ENCODE measurements at places on chromosomes 16 and 17.

- DNase-seq, result no peak
Observed at GRCh38 chr16:3798838-3799237, 81.5 kb upstream of the TRAP1 start.

GRCh38 chr17:72152387-72152929 is 31.6 kb downstream of the SOX9 start:
- DNase-seq, result no peak

DNA sequence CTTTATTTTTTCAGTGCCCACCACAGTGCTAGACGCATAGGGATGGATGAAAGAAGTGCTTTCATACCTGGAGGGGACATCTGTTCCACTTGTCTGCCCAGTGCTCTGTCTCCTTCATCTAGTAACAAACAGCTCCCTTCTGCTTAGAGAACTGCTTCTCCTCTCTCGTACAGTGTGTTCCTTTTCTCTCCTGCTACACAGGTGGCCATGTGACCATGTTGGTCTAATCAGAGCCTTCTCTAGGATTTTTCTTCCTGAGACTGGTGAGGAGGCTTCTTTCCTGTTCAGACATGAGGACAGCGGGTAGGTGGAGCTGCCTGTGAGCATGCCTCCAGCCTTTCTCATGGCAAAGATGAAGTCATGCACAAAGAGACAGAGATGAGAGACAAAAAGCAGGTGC is 182.7 kb downstream of the TMEM132E start:
- DNase-seq, result no peak

DNA sequence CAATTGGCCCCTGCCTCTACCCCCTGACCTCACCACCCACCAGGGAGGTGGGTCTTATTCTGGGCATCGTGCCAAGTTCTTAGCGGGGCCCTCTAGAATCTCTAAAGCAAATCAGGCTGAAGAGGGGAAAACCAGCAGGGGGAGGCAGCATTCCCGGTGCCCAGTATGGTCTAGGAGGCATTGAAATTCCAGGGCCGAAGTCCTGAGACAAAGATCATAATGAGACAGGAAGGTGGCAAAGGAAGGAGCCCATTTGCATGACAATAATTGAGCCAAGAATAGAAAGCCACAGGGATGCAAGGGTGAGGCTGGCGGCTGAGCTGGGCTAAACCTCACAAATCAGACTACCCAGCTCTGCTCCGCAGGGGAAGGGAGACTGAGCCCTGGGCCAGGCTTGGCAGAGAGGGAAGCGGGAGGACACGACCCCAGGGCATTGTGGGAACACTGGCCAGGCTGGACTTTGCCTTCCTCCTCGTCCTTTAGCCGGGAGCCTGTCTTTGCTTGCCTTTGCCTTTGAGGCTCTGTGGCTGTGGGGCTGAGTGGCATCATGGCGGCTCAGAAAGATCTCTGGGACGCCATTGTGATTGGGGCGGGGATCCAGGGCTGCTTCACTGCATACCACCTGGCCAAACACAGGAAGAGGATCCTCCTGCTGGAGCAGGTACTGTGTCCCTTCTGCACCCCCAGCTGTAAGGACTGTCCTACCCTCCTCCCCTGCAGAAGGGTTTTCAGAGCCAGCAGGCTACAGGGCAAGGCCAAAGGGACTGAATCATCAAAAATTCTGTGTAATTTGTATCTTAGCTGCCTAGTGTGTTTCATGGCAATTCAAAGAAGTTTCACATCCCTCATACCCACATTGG is at the start of gene PIPOX:
Gene PIPOX, plus strand, starts transcription at position 463 of the 860 bp plus-strand sequence. Its CDS starts 85 bp downstream, at position 548.
- DNase-seq, result no peak

DNA sequence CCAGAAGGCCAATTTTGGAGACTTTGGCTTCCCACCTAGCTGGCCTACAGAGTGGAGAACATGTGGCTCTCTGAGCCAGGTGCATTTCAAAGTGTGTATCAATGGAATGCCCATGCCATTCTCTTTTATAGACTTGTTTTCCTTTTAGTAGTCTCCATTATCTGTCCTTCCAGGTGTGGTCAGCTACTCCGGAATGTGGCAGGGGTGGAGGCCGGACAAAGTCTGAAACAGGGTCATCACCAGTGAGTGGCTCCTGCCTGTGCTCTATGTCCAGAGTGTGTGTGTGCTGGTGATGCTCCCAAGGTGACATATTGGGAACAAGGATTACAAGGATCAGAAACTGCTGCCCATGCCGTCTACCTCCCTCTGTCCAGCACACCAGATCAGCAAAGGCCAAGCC is 3.8 kb upstream of the TMEM220 start:
- DNase-seq, result no peak

DNA sequence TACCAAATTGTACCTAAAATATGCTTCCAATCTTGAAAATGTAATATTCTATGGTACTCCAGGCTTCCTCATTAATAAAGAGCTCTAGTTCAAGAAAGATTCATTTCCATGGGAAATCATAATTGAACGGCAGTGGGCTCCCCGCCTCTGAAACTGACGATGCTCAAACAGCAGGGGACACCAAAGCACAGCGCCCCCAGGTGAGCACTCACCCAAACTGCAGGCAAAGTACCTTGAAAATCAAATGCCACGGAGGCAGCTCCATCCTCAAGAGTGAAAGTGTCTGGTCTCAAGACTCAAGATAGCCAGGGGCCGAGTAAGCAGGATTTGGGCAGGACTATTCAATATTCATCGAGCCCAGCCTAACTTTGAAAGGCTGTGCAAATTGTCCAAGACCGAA is 217.4 kb upstream of the TNRC6C start:
- DNase-seq, result peak; percentile 25

- DNase-seq, result peak; percentile 81
Observed at GRCh38 chr16:19717741-19718623, at the start of the genes IQCK and KNOP1. IQCK (plus strand) TSS chr16:19718271; CDS start chr16:19718307, 36 bp downstream. KNOP1 (minus strand) TSS chr16:19718227; CDS start chr16:19715035, 3,192 bp downstream.

DNA sequence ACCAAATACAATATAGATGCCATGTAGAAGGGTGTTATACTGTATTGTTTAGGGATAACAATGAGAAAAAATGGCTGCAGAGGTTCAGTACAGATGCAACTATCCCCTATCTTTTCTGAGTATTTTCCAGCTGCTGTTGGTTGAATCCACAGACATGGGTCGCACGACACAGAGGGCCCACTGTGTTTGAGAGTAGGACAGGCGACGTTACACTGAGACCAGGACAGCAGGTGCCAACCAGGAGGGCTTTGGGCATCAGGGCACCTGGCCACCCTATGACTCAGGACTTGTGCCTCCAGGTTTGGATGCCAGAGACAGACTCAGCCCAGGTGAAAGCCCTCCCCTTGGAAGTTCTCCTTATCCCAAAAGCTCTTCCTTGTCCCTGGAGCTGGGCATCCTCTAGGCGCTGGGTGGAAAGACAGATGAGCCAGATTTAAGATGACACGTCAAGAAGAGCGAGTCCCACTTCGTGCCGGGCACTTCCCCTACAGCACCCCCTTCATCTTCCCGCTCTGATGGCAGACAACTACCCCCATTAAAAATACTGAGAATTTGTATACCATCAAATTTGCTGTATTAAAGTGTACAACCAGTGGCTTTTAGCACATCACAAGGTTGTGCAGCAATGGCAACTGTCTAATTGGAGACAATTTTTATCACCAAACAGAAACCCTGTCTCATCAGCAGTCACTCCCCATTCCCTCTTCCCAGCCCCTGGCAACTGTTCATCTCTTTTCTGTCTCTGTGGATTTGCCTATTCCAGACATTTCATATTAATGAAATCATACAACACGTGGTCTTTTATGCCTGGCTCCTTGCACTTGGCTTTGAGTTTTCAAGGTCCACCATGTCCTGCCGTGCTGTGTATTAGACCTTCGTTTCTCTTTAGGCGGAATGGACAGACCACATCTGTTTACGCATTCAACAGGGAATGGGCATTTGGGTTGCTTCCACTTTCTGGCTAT is 30.6 kb downstream of the TNFRSF13B start:
- no peak for DNase-seq

GRCh38 chr17:54924405-54924804 is 23.8 kb downstream of the TOM1L1 start:
- no peak for DNase-seq

- DNase-seq, result no peak
Observed at GRCh38 chr16:79282806-79283205, 317.7 kb downstream of the MAF start.

DNA sequence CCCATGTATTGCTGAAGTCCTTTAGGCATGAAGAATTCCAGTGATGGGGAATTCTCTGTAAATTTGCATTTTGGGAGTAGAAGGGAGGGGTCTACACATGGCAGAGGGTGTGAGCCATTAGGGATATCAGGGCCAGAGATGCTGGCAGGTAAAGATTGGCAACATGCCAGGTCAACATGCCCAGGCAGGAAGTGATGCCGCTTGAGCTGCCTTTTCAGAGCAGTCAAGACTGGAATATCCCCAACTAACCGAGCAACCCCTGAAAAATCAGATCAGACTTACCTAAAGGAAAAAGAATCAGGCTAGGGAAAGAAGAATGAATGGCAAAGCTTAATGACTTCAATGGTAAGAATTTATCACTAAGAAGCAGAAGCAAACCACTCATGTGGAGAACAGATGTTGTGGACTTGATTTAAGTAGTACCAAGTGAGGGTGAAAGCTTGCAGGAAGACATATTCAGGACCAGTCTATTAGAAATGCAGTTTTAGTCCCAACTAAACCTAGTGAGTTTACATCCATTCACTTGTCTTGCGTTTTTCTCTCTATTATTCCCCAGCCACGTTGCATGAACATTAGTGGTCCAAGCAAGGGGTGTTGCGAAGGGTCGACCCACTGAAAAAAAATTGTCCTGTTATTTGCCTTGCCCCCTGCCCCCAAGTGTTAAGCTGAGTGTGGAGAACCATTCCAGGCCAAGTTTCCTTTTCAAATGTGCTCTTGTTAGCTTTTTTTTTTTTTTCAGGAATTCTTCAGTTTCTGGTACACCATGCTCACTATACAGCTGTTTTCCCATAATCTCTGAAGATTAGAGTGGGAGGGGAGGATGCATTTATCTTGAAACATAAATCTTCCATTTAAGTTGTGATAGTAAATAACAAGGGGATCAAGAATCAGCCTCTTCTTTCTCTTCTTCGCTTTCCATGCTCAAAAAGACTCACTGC is 105.2 kb downstream of the ABCA8 start:
- no peak for DNase-seq

DNA sequence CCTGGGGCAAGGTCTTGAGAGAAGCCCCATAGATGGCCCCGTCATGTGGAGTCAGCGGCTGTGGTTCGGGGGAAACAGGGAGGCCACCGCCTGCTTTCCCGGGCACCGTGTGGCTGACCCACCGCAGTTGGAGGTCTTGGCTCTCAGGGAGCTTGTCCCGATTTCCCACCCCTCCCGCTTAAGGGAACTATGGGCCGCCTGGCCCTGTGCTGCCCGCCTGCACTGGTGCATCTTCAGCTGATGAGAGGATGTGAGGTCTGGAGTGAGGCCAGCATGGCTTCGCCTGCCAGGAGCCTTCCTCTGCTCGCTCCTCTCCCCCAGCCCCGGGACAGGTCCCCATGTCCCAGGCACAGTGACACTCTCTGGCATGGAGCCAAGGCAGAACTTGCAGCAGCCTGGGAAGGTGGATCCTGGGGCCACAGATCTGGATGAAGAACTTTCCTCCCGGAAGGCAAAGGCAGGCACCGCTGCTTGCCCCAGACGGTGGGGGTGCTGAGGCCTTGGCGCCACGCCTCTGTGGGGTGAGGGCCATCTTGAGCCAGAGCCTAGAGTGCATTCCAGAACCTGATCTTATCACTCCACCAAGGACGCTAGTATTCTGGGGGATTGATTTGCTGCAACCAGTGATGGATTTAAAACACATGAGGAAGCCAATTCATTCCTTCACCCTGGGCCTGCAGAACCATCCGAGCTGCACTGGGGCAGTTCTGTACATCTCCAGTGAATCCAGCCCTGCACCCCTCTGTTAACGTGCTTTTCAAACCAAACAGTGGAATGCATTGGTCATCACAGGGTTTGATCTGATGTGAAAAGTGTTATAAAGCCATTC is 178.6 kb upstream of the TNRC6C start:
- no peak for DNase-seq

DNA sequence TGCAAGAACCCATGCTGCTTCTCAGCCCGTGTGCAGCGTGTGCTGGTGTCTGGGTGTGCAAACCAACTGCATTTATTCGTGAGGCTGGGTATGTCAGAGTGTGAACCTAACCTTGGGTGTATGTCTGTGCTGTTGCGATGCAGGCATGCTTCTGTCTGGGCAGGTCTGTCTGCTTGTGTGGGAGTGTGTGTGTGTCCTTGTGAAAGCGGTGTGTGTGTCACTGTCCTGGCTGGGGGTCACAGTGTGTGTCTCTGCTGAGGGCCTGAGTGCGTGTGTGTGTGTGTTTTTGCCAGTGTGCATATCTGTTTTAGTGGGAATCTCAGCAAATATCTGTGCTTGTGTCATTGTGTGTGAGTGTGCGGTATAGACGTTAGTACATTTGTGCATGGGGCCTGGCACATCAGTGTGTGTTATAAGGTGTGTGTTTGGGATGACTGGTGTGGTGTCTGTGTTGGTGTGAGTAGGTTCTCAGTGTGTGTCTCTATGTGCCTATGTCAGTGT is 121.8 kb downstream of the CYLD start:
- DNase-seq, result no peak

DNA sequence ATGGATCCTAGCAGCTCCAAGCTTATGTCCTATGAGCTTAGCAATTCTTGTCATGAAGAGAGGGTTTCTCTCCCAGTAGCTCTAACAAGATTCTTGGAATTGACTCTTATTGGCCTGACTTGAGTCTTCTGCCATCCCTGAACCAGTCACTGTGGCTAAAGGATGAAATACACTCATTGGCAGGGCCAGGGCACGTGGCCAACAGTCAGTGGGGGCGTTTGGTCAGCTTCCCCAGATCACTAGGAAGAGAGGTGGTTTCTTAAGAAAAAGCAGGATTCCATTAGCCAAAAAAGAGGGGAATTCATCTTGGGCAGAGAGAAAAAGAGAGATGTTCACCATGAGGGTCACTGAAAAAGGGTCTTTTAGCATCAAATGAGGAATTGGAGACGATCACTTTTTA is 363.2 kb downstream of the SNX29 start:
- DNase-seq, result no peak

- no peak for DNase-seq
Observed at GRCh38 chr16:11310997-11311561, 29.9 kb upstream of the PRM1 start.

All from effector memory CD4-positive, alpha-beta T cell (primary cell).